ENCODE measurements at places on chromosomes 4 and X.

- DNase-seq: no peak
These were observed 590.0 kb downstream of the FSTL5 start for GRCh38 chr4:161573836-161574235.

DNA sequence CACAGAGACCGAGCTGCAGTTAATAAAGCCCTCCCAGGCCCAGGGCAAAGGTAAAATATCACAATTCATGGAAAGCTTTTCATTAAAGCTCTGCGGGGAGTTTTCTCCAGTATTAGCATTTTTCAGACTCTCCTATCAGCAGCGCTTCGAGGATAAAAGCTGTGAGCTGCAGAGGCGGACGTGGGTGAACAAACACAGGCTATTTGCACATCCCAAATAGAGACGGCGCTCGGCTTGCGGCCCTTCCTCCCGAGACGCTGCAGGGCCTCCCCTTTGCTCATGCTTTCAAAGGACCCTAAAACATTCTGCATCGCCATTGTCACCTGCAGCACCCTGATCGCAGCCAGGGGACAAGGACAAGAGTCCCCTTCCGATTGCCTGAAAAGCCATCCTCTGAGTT, 97.3 kb downstream of the SORCS2 start:
- DNase-seq: no peak

DNA sequence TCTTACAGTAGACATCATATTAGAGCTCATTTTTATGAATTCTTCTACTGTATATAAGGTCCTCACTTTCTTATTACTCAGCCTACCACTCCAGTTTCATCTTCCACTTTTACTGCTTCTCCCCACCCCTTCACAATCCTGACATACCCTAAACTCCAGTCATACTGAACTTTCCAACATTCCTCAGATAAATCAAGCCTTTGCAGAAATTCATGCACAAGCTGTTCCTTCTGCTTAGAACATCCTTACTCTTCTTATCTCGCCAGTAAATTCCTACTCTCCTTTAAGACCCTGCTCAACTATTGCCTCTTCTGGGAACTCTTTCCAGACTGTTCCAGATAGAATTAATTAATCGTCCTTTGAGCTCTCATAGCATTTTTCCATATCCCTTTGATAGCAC, 24.8 kb downstream of the RTL9 start:
- DNase-seq: peak; percentile 67

- DNase-seq: peak; percentile 16
These were observed 148.0 kb upstream of the SLC7A11 start for GRCh38 chr4:138389976-138390685.

- no peak for DNase-seq
These were observed 314.4 kb downstream of the PCDH7 start for GRCh38 chr4:31034550-31034949.

- DNase-seq: no peak
These were observed 48.6 kb downstream of the TSC22D3 start for GRCh38 chrX:107726816-107727534.

DNA sequence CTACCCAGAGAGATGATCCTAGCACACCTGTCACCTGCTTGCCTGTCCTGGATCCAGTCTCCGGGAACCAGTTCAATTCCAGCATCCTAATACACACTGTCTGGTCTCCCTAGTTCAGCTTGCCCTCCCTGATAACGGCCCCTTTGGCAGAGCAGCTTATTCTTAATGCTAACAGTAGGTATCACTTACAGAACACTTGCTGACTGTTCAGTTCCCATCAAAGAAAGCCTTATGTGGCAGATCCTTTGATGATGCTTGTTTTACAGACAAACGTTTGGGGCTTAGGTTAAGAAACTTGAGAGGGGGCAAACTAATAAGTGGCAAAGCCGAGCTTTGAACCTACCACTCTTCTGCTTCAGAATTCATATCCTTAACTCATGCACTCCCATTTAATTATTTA, 890 bp downstream of the RASSF6 start:
- no peak for DNase-seq

- no peak for DNase-seq
These were observed 43.7 kb downstream of the ANTXR2 start for GRCh38 chr4:80029364-80029763.

DNA sequence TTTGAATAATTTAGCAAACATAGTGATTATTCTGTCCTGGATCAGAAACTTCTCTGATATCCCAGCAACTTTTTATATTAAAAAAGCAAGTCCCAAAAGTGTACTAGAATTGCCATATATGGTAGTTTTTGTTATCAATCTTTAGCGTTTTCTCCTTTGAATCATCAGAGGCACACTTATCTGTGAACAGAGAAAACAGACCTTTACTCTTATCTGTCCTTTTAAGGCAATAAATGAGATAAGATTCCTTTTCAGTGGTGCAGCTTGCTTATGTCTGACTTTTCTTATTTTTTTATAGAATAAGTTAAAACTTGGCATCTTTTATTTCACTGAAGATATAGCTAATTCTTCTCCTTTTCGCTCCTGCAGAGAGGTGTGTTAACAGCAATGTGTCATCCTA, 458.1 kb upstream of the PCDH10 start:
- DNase-seq: no peak

DNA sequence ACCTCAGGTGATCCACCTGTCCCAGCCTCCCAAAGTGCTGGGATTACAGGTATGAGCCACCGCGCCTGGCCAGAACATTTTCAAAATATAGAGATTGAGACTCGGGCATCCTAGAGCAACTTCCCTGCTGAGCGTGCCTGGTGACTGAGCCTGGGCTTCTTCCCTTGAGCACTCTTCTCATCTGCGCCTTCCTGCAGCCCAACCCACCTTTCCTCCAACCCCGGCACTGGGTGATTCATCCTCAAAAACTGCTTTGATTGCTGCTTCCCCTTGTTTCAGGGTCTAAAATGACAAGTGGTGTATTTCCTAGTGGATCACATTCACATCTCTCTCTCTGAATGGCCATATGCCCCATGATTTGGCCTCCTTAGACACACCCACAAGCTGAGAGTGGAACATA, 37.8 kb downstream of the PHKA2 start:
- peak; percentile 3 for DNase-seq

DNA sequence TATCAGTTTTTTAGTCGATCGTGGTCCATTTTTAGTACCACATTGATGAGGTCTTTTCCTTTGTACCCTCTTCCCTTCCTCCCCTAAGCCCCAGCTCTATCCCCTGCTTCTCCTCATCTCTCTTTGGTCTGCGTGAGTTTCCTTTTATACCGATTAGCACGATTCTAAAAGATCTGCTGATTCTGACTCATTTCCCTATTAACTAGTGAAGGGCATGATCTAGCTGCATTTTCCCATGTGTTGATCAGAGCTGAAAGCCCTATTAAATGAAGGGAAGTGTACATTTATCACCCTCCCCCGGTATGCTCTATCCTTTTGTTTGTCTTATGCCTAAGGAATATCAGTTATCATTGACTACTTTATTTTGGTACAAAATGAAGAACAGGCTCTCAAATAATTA, 181.7 kb upstream of the NPY2R start:
- no peak for DNase-seq

- no peak for DNase-seq
These were observed 557 bp upstream of the USP38 start for GRCh38 chr4:143184217-143184502.

GRCh38 chrX:132748909-132749308, 209.5 kb downstream of the HS6ST2 start:
- DNase-seq: no peak

GRCh38 chr4:74023709-74024108, 14.8 kb downstream of the CXCL3 start:
- no peak for DNase-seq

DNA sequence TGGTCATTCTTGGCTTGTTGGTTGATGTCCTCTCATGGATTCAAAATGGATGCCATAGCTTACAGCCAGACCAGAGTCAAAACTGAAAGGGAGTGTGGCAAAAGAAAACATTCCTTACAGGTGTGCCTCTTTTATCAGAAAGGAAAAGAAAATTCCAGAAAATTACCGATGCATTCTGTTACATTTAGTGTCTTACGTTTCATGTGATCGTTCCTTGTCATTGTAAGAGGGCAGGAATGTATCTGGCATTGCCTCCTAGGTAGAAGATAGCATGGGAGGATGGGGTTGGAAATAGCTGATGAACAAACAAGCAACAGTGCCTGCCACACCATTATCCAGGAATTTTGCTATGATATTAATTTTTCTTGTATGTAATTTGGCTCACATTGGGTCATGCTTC, 13.1 kb downstream of the GRXCR1 start:
- DNase-seq: no peak

DNA sequence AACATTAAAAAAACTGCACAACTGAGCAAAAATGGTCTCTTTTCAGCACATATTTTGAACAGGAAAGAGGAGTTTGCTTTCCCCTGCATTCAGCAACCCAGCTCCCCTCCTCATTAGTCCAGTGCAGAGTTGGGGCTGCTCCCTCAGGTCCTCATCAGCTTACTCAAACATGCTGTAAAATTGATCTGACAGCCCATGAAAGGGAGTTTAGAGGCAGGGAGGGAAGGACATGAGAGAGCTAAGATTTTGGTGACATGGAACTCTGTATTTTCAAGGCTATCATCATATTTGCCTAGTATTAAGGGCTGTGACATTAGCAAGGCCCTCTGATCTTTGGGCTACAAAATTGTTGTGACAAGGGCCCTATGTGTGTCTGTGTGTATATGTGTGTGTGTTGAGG, 205.6 kb upstream of the TAPT1 start:
- DNase-seq: no peak
